BJ (cell line): ENCODE measurements at places on chromosomes 11 and 22.

DNA sequence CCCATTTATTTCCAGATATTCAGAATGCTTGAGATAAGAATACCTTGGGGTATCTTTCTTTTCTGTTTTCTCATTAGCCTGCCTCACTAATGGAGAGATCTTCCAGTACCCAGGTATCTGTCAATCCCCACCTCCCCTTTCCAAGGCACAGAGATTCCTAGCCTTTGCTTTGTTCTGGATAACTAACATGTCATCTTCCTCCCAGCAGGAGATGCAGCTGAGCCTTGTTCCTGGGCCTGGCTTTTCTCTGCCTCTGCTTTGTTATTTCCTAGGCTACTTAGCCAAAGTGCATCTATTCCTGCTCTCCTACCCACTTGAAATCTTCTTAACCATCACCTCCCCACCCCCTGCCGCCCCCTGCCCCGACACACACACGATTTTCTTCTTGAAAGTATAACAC is 297.1 kb downstream of the NELL1 start:
- DNase-seq = no peak

- no peak for DNase-seq
Observed at GRCh38 chr11:61502522-61502921, 6.0 kb upstream of the LRRC10B start.

DNA sequence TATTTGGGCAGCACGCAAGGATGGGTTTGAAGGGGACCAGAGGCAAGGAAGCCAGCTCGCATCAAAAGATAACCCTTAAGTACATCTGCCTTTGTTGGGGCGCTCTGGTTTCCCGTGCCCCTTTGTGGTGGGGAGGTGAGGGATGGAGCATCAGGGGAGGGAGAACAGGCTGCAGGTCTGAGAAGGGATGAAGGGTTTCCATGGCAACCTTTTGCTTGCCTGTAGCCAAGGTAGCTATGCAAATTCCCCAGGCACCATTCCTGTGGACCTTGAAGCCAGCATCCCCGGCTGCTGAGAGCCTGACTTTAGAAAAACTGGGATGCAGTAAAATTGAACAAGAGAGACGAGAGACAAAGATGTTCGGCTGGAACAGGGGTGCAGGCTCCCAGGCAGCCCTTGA is 75.7 kb downstream of the SEZ6L start:
- DNase-seq = no peak

- no peak for DNase-seq
Observed at GRCh38 chr11:118142809-118143208, 9.8 kb downstream of the SCN4B start.

DNA sequence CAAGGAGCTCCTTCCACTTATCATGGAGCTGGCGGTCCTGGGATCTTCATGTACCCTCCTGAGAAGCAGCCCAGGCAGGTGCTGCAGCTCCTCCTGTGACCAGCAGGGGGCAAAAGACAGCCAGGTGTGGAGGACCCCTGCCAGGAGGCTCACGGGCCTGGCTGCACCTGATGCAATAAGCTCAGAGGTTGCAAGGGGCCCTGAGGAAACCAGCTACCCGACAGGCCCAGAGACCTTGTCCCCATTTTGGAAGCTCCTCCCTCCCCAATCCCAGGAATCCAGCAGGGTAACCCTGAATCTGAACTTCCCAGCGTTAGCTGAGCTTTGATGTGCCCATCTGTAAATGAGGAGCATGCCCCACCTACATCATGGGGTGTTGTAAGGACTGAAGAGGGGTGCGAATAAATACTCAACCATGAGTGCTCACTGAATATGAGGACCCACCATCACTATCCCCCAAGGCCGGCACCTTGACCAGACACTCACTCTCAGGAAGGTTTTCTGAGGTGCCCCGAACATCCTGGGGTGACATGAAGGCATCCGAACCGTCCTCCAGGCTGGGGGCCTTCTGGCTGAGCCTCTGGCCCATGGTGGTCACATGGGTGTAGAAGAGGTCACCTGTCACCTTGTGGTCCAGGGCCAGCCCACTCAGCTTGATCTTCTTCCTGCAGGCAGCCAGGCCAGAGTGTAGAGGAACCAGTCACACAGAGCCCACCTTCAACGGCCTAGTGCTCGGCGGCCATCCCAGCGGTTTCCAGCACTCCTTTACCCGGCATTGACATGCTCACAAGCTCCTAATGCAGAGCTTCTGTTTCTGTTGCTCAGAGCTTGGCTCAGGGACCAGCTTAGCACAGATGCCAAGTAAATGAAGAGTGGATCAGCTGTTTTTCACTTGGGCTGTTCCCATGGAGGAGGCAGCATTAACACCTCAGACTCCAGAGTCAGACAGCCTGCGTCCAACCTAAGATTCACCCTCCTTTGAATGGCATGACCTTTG is 21.7 kb downstream of the SLC43A1 start:
- DNase-seq = no peak

GRCh38 chr11:41457216-41458014 is 2.0 kb downstream of the LRRC4C start:
- DNase-seq = no peak

- DNase-seq = no peak
Observed at GRCh38 chr11:102620818-102621561, 4.1 kb downstream of the MMP20 start.

GRCh38 chr11:69642913-69643632 is 2.1 kb downstream of the CCND1 start:
- DNase-seq = no peak

DNA sequence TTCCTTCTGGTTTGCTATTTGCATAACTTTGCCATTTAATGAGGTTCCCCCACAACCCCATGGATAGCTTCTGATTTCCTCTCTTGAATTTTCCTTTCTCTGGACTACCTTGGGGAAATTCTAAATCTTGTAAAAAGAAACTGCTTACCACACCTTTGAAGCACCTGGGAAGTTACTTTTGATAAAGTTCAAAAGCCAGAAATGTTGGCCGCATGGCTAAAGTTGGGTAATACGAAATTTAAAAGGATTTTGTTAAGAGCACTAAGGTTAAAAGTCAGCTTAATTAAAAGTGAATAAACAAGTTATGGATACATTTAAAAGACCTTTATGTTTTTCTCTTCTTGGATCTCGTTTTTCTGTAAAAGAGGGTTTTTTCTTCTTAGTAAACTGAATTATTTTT is 5.5 kb downstream of the CASP4 start:
- DNase-seq = no peak

DNA sequence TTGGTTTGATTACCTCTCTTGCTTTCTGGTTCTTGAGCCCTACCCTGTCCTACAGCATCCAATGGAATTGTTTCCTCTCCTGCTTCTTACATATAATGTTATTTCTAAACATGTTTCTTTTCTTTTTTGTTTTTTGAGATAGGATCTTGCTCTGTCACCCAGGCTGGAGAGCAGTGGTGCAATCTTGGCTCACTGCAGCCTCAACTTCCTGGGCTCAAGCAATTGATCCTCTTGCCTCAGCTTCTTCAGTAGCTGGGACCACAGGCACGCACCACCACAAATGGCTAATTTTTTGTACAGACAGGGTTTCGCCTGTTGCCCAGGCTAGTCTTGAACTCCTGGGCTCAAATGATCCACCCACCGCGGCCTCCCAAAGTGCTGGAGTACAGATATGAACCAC is 105.9 kb downstream of the SGSM3 start:
- no peak for DNase-seq

DNA sequence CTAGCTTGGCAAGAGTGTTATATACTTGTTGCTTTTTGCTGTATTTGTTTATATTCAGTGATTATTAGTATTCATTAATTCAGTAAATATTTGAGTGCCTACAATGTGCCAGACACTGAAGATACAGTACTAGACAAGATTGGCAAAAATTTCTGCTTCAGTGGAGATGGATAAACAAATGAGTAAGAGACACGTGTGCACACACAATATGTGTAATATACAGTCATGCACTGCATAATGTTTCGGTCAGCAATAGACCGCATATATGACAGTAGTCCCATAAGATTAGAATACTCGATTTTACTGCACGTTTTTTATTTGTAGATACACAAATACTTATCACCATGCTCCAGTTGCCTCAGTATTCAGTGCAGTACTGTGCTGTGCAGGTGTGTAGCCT is 104.9 kb upstream of the GAL start:
- DNase-seq = no peak

- DNase-seq = no peak
Observed at GRCh38 chr22:42768385-42769035, 47.8 kb upstream of the A4GALT start.

- DNase-seq = peak; percentile 53
Observed at GRCh38 chr22:39960791-39961746, 872 bp downstream of the TMA7B start.

DNA sequence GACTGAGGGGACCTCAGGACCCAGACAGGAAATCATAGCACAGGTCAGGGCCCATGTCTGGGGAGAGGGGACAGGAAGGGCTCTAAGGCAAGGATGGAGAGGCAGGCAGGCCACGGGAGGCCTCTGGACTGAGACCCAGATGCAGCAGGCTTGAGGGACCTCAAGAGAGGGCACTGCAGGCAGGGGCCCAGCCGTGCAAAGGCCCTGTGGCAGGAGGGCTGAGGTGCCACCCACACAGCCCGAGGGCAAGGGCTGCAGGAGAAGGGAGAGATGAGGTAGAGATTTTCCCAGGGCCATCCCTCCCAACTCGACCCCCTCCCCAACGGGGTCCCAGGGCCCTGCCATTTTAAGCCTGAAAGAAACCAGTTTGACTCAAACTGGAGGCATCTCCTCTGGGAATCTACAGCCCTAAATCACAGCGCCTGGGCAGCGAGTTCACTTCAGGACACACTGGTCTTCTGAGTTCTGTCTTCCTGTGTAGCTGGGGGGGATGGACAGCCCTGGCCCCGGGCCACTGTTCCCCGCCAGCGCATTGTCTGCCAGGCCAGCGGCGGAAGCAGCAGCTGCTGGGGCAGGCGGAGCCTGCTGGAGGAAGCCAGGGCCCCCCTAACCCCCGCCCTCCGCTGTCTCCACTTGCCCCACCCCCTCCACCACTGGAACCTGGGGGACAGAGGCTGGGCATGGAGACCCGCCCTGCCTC is 20.3 kb upstream of the WNT7B start:
- DNase-seq = peak; percentile 94
